Astrocyte (in vitro differentiated cells and primary cell): ENCODE measurements at places on chromosomes 11 and 22. TPM values are rescaled to one million over a fixed set of nuclear protein-coding genes. Genes with fewer than 3 reads are reported as not detected.

Gene C11orf87
- 0.07 TPM in 1 of 2 replicates, not detected in the other for total RNA-seq

Gene SMC1B
- total RNA-seq = not detected in 2 replicates

Gene SLC43A1
- total RNA-seq = 3.5 and 4.5 TPM in 2 replicates

GRCh38 chr11:74138021-74138420 is 32.8 kb downstream of the C2CD3 start:
- DNase-seq = peak; percentile 51

DNA sequence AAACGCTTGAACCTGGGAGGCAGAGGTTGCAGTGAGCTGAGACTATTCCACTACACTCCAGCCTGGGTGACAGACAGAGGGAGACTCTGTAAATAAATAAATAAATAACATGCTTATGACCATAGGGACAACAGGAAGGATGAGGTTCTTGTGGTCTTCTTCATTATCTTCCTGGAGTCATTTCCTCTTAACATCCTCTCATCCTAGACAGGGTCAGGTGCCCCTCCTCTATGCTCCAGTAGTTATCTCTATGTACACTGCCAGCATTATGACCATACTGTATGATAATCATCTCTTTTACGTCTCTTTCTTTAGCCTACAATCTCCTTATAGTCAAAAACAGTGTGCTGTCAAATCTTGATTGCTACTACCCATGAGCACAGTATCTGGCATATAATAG is 17.7 kb downstream of the RAB30 start:
- no peak for DNase-seq

DNA sequence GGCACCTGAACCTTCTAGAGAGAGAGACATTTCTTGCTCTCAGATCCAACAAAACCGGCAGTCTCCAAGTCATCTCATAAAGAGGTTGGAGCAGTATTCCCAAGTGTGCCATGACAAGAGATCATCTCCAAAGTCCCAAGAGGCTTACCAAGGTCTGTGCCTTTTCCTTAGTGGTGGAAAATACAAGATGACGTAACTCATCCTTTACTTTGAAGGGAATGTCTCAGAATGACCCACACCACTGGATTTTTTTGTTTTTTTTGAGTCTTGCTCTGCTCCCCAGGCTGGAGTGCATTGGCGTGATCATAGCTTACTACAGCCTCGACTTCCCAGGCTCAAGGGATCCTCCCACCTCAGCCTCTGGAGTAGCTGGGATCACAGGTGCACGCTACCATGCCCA is 71.0 kb upstream of the SLC22A12 start:
- DNase-seq = no peak

DNA sequence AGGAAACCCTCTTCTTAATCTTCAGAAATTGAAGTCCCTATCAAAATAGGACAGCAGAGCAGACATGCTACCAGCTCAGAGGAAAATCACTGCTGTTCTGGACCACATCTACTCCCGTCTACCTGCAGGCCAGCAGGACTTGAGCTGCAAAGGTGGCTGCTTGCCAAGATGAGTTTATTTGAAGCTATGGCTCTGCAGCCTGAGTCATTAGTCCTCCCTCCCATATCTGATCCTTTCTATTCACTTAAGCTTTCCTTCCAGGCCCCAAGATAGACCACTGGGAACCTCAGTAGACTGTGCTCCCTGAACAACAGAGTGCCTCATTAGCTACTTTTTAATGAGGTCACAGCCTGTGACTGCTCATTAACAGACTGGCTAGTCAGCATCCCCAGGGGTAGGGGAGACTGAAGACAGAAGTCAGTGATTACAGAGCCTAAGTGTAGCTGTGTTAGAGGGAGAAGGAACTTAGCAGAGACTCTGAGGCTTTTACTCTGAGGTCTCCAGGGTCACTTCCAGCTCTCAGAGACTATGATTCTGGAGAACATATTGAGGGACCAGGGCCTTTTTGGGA is 6.8 kb upstream of the OR10A2 start:
- DNase-seq = peak; percentile 20
